ENCODE measurements at places on chromosomes 5 and 9.

DNA sequence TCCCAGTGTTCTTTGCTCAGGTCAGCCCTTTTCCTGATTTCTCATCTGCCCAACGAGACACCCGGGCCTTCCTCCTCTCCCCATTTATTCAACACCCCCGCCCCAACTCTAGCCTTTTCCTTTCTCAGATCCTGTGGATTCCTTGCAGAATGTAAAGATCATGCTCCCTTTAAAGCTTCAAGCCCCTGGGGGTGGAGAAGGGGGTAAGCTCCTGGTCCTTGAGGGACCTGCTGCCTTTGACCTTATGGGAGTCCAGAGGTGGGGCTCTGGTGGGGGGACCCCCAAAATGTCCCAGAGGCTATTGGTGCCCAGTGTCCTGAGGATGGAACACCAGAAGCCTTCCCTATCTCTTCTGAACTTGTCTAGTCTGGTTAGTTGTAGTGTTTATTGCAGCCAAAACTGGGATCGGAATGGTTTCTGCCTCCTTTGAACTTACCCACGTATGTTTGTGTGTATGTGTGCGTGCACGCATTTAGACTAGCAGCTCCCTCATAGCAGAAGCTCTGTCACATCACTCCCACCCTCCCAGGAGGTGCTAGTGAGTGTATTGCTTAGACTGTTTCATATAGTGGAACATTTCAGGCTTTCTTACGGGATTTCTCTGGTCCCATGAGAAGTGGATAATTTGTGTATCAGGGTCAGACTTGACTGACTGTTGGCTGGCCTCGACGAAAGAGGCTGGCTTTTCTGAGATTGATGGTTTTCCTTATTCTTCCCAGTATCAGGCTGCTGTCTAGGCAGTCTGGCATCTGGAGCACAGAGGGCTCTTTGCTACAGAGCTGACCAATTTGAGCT, 1.1 kb downstream of the GALNT10 start:
- no peak for DNase-seq

- DNase-seq = no peak
Observed at GRCh38 chr9:110986529-110986928, 51.7 kb downstream of the LPAR1 start.

- DNase-seq = no peak
Observed at GRCh38 chr5:6246820-6247437, 131.4 kb downstream of the MED10 start.

DNA sequence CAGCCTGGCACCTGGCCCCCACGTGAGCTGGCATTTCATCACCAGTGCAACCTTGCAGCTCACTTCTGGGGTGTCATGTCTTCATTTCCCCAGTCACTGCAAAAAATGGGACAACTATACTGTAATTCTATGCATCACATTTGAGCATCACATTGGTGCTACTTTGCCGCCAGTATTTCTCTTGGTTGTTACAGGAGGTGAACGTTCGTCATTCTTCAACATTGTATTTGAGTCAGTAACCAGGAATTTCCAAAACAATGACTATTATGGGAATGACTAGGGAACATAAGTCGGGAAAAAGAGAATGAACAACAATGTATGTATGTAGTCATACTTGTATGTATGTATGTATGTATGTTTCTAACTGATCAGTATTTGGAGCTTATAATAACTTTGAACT, 1278.0 kb downstream of the EFNA5 start:
- no peak for DNase-seq

- DNase-seq = no peak
Observed at GRCh38 chr5:81234299-81234698, 1.2 kb downstream of the CKMT2 start.

GRCh38 chr9:1383899-1384455, 333.8 kb downstream of the DMRT2 start:
- DNase-seq = no peak

GRCh38 chr5:155332618-155333017, 319.1 kb downstream of the KIF4B start:
- DNase-seq = no peak

- no peak for DNase-seq
Observed at GRCh38 chr9:109493648-109494047, 4.5 kb downstream of the PTPN3 start.

DNA sequence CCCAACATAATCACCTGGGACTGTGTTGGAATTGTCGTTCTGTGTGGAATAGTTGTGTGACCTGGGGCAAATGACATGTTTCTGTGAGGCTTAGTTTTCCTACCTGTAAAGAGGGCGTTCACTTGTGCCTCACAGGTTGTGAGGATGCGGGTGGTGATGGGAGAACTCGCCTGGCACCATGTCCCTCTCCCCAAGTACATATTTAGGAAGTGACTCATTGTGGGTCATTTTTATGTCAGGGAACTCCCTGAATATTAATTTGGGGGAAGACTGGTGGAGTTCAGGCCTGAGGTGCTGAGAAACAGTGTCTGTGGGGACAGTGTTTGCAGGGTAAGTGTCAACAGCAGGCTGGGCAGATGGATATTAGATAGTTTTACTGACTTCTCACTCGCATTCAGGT, 144.7 kb downstream of the KDM4C start:
- no peak for DNase-seq

- DNase-seq = no peak
Observed at GRCh38 chr5:157164521-157164920, 1.5 kb downstream of the GARIN3 start.

DNA sequence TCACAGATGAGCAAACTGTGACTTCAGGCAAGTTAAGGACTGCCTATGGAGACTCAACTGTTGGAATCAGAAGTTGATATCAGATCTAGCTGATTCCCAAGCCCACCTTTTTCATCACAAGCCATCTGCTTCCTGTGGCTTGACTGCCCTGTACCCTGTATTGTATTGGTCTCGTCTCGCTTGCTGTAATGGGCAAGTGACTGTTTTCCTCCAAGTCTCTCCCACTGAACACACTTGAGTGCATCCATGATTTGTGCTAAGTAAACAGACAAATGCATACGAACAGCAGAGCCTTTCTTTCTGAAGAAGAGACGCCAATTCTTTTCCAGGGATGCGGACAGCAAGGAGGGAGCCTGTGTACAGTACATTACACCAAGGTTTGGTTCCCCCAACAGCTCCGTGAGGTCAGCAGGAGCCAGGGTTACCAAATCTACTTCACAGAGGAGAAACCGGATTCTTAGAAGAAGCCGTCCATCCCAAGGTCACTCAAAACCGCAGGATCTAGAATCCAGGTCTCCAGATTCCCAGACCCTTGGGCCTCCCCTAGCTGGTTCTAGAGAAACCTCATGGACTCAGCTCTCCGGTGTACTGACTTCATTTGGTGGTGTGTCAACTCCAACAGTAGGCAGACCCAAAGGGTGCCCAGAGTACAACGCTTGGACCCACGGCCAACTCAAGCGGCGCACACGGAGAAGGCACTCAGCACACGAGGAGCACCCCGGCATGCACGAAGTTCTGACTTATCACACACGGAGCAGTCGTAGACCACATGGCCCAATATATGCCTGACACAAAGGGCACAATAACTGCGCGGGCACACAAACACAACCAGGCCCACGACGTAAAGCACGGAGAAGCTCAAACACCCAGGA, 1.1 kb downstream of the BAG1 start:
- DNase-seq = no peak

GRCh38 chr9:93288891-93289883, 105.2 kb downstream of the WNK2 start:
- no peak for DNase-seq

GRCh38 chr9:7691909-7692308, 107.7 kb downstream of the DMAC1 start:
- no peak for DNase-seq

DNA sequence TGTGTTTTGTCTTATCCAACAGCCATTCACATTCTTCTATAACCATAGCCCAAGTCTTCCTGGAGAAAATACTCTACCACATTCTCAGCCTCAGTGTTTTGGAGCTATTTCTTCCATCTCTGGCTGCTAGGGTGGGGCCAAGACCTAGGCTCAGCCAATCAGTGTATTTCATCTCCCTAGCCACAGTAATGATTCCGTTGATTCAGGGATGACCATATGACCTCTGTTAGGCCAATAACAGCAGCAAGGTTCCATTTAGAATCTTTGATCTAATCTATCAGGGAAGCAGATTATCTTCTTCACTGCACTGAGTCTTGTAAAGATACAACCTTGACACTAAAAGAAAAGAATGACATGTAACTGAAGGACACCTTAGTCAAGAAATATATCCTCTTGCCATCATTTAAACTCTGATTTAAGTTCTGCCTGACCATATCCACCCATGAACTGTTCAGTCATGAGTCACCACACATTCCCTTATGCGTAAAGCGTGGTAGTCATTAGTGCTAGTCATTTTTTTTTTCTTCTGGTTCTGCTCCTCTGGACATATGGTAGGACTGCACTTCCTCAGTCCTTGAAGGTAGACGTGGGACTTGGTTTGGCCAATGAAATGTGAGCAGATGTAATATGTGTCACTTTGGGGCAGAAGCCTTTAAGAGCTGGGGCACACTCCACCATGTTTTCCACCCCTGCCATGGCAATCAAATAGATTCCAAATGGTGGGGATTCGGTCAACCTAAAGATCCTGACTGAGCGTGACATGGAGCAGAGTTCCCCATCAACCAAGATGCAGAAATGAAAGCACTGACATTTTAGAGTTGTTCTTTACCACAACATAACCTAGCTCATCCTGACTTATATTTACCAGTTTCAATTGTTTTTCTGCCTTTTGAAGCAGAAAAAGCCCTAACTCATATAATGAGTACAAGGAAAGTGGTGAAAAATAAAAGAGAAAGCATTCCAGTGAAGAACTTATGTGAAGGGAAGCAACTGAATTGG, 12.7 kb upstream of the PRELID2 start:
- no peak for DNase-seq

DNA sequence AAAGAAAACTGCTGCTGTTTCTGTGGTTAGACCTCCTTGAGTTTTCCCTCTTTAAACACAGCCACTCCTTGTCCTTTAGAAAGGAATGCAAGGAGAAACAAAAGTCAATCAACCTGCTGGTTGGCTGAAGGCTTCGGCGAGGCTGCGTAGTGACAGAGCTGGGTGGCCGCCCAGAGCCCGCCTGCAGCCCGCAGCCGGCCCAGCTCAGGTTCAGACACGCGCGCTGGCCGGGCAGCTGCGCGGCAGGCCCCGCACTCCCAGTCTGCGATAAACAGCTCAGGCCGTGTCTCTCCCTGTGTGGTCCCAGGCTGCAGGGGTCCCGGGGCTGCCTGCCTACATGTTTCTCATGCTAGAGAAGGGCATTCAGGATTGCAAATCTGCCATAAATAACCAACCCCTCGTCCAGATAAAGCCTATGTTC, 115.4 kb downstream of the HSD17B3 start:
- DNase-seq = no peak

GRCh38 chr5:12204761-12205160, 300.5 kb upstream of the CTNND2 start:
- DNase-seq = no peak

DNA sequence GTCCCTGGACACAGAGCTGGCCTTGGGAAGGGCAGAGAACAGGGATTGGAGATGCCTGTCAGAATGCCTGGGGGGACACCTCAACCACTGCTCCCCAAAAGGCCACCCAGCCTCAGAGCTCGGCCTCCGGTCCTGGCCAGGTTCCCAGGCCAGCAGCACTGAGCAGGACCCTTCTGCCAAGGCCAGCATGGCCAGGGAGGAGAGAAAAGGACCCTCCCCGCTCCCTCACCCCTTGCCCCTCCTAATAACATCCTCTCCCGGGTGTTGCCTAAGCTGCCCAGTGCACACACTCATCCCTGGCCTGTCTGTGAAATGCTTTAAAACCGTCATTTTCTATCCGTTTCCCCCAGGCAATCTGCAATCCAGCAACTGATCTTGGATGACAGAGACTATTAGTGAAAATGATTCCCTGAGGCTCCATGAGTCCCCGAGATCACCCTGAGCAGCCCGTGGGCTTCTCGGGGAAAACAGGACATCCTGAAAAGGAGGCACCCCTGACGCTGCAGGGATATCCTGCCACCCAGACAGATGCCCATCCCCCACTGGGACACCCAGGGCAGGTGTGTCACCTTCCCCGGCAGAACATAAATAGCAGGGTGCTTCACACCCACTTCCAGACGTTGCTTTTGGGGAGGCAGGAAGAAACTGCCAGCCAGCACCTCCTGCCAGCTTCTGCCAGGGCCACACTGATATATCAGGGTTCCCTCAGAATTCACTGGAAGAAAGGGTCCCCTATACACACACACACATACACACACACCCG, 75.3 kb downstream of the ADAMTS2 start:
- DNase-seq = no peak

DNA sequence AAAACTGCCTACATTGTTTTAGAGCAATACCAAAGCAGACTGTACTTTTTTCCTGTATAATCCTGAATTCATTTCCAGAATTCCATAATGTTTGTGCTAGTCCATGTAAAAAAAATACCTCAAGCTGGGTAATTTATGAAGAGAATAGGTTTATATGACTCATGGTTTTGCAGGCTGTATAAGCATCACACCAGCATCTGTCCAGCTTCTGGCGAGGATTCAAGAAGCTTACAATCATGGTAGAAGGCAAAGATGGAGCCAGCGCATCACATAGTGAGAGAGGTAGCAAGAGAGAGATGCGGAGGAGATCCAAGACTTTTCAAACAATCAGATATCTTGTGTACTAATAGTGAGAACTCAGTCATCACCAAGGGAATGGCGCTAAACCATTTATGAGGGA, 280.3 kb upstream of the CDH9 start:
- DNase-seq = no peak
